ENCODE measurements at places on chromosomes 1 and 21.
A peak's percentile ranks its signal among the peaks of the same experiment; 100 is the strongest.

DNA sequence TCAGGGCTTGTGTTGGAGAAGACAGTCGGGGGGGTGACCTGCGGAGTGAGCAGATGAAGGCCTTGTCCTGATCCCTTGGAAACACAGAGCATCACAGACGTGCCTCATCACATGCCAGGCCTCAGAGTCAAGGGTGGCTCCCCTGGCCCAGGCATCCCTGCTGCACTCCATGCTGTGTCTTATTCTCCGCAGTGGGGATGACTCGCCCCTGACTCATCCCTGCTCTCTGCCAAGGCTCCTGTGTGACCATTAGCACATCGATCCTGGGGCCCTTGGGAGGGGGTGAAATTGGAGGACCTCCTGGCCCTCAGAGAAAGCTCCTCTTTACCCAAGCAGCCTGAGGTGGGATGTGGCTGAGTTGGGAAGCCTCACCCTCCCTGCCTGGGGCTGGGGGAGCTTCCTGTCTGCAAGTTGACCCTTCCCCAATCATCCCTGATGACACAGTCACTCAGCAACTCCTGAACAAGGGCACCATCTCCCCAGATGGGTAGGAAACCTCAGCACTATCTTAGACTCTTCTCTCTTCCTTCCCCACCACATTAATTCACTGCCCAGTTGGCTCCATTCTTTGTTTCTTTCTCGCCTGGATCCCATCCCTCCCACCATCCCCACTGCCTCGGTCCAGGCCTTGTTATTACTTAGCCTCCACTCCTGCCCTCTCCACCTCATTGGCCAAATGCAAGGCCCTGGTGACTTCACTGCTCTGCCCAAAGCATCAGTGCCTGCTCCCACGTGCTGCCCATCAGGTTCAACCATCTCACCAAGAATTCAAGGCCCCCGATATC is 74.6 kb downstream of the CAMK2N1 start:
- no peak for DNase-seq

DNA sequence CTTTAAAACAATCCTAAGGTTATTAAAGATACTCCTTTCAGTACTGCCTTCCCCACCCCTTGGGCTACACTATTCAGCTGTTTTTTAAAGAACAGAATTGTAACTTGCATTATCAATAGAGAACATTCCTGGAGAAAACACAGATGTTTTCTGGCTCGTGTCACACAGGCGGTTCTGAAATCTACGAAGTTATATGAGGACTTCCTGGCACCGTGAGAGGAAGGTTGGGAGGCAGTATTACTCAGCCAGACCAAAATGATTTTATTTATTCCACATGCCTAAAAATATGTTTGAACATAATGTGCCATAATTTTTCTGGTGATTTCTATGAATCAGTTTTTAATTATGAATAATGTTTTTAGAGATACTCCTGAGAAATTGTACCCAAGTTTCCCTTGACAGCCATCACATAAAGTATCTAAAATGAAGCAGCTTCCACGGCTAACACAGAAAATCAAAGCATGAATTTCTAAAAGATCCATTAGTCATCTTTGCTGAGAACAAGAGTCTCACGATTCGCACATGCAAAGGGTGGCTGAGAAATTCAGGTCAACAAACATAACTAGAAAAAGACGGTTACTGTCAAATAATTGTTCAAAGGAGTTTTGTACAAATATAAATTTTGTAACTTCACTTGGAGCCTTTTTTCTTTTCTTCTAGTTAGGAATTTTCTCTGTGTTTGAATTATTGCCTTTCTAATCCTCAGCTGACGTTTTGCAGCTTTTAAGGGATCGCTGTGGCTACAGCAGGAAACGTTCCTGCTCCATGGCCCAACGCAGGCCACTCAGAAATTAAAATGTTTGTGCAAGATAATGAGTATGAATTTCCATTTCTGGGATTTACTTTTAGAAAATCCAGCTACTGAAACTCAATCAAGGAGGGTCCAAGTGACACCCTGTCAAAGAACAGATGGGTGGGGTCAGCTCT is 8.0 kb upstream of the SIM2 start:
- no peak for DNase-seq

GRCh38 chr1:213244664-213245091 is 193.6 kb downstream of the RPS6KC1 start:
- no peak for DNase-seq

GRCh38 chr1:55825461-55825860 is 610.3 kb upstream of the USP24 start:
- DNase-seq, result no peak

DNA sequence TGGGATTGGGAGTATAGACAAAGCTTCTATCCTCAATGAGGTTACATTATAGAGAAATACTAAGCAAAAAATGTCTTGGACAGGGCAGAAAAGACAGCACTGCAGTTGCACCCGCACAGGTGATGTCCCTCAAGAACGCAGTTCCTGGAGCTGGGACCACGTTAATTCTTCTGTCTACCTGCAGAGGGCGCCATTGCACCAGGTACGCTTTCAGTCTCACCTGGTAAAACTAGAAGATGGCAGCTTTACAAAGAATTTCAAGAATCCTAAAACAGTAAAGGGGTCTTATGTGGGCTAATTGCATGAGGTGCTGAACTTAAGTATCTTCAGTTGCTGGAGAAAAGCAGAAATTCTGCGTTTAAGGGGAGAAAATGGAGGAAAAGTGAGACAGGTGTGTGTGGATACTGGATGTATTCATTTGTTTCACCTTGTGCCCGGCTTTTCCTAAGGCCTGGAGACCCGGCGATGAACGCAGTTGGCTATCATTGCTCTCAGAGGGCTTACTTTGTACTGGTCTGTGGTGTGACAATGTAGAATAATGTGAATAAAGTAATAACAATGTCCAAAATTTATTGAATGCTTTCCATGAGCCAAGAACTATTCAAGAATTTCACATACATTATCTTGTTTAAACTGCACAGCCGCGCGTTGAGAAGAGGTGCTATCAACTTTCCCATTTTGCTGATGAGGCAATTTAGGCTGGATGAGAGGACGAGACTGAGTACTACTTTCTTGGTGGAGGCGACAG is 276.3 kb upstream of the GREM2 start:
- DNase-seq, result no peak

- no peak for DNase-seq
Observed at GRCh38 chr1:232357416-232357815, 272.5 kb downstream of the SIPA1L2 start.

- DNase-seq, result no peak
Observed at GRCh38 chr1:167996266-167996665, 59.4 kb upstream of the MPC2 start.

DNA sequence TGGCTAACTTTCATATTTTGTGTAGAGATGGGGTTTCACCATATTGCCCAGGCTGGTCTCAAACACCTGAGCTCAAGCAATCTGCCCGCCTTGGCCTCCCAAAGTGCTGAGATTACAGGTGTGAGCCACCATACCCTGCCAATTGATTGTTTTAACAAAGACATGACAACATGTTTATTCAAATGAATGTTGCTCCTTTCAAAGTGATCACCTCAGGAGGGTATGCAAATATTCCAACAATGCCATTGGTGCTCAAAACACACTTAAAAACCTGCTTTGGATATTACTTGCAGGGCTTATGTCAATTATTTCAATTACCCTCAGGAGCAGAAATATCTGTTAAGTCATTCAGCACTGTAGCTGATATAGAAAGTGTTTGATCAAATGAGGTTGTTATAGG is 7.9 kb downstream of the LAX1 start:
- no peak for DNase-seq

DNA sequence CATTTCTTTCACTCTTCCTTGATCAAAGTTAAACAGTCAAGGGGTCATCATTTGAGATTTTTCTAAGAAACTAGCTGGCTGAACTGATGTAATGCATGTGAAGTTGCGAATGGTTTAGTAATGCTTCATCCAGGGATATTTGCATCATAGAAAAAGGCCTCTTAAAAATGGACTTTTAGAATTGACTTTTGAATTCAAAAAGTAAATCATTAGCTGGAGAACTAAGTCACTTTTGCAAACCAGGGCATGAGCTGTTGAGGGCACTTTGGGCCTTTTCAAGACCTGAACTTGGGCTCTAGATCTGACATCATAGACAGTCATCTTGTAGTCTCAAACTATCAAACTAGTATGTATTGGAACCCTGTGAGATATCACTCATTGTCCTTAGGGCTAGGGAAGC is 85.0 kb downstream of the GRIK1 start:
- no peak for DNase-seq

- no peak for DNase-seq
Observed at GRCh38 chr1:118304722-118305359, 119.8 kb upstream of the SPAG17 start.

DNA sequence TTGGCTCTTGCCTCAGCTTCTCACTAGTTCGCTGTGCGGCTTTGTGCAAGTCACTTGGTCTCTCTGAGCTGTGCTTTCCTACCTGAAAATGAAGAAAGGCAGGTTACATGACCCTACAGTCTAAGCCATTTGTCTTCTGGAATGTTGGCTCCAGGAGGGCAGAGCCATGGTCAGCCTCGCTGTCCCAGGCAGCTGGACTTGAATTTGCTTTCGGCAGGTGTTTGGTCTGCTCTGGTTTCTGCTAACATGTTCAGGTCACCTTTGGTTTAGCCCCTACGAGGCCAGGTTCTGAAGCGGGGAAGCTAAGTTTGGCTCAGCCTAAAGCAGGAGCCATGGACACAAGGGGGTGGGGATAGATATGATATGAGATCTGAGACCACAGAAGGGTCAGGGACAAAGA is 19.1 kb downstream of the LRRC38 start:
- no peak for DNase-seq

DNA sequence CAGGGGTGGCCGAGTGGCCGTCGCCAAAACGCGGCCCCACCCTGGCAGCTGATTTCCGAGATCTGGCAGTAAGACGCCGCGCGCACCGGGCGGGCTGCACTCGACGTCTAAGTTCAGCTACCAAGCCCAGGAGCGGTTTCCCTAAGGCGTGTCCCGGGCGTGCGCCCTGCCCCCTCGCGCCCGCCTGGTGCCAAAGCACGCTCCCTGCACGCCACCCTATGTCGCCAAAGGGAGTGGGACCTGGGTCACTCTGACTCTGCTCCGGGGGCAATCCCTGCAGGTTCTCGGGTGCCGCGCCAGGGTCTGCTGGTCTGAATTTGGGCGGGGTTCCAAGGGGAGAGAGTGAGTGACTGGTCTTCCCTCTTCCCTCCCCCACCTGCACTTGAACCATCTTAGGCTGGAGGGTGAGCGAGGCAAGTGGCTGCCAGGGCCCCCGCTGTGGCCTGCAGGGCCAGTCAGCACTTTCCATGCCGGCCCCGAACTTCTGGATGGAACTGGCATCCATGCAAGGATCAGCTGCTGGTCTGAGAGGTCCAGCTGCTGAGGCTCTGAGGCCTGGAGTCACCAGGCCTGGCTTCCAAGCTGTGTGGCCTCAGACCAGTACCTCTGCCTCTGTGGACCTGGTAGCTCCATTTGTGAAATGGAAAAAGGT is at the start of gene LRRC38:
Gene LRRC38, minus strand, starts transcription at position 109 of the 652 bp plus-strand sequence. CDS start 410 bp downstream, outside the sequence.
- DNase-seq, result no peak

GRCh38 chr1:61092642-61093041 is 10.3 kb downstream of the NFIA start:
- DNase-seq, result no peak

GRCh38 chr21:18477043-18477442 is 73.5 kb upstream of the TMPRSS15 start:
- no peak for DNase-seq

- DNase-seq, result no peak
Observed at GRCh38 chr1:179094818-179095217, 12.9 kb downstream of the TOR3A start.

DNA sequence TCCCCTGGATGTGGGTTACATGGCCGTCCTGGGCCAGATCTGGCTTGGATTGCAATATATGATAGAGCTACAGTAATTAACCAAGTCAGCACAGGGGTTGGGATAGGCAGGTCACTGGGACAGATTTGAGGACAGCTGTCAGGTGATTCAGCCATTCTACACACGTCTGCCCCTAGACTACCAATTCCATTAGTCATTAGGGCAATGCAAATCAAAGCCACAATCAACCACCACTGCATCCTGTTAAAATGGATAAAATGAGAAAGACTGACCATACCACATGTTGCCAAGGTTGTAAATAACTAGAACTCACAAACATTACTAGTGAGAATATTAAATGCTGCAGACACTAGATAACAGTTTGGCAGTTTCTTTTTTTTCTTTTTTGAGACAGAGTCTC is 16.0 kb downstream of the C21orf58 start:
- DNase-seq, result no peak

DNA sequence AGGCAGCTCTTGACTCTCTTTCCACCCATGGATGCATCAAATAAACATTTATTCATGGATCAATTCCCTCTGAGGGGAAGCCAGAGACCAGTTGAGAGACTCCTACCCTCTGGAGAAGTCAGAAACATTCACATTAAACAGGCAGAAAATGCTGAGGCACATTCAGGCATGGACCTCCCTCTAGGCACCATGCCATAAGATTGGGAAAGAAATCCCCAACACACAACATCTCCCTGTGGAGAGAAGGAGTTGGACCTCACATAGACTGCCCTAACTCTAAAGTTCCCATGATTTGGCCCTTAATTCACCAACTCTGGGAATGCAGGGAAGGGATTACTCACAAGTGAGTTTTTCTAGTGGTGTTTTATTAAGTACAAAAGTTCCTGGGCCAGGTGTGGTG is 415.3 kb upstream of the C1orf87 start:
- DNase-seq, result no peak

DNA sequence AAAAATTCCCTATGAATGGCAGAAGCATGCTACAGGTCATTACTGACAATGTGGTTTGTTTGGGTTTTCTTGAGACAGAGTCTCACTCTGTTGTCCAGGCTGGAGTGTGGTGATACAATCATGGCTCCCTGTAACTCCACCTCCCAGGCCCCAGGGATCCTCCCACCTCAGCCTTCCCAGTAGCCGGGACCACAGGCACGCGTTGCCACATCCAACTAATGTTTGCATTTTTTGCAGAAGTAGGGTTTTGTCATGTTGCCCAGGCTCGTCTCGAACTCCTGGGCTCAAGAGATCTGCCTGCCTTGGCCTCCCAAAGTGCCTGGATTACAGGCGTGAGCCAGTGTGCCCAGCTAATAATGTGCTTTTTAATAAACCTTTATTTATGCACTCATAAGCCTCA is 259.1 kb downstream of the NFIA start:
- DNase-seq, result no peak

GRCh38 chr1:23288201-23288600 is 55.9 kb downstream of the HNRNPR start:
- no peak for DNase-seq

GRCh38 chr1:8598060-8598724 is 219.2 kb downstream of the RERE start:
- DNase-seq, result no peak

GRCh38 chr1:231487910-231488309 is 40.6 kb upstream of the TSNAX start:
- DNase-seq, result no peak

- DNase-seq, result no peak
Observed at GRCh38 chr1:164596172-164596571, 37.2 kb downstream of the PBX1 start.

DNA sequence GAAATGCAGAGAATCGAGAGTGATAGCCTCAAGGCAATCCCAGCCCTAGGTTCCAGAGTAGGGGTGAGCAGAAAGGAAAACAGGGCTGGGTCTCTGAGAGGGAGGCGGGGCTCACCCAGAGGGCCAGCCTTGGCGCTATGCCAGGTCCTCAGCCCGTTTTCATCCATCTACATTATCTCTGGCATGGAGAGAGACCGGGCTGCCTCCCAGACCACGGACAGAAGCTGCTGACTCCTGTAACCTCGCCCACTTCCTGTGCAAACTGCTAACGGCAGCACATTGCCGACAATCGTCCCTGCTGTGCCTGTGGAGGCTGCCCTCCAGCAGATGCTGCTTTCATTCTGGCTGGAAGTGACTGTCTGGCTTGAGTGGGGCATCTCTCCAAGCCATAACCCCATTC is 569.1 kb downstream of the NPHP4 start:
- peak; percentile 25 for DNase-seq

- DNase-seq, result no peak
Observed at GRCh38 chr1:155717041-155717440, 28.1 kb downstream of the DAP3 start.
